Activated CD4-positive, CD25-positive, alpha-beta regulatory T cell treated with anti-CD3 and anti-CD28 coated beads, Interleukin-2, amount 50 U/mL, for 16 hours (primary cell): ENCODE measurements at places on chromosomes 16 and 17.

- no peak for DNase-seq
Measured at GRCh38 chr17:57439651-57440050, 183.3 kb downstream of the MSI2 start.

DNA sequence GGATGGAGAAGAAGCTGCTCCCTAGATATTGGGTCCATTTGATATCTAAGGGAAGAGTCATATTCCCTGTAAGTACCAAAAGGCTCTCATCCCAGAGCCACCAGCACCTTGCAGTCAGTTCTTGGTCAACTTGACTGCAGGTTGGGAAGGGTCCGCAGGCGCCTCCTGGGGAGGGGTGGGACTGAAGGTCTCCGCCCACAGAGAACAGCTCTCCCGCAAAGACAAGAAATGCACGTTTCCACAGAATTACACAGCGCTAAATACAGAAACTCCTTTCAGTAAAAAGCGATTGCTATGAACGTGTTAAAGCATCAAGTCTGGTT, 864 bp upstream of the CTCF start:
- DNase-seq = no peak

GRCh38 chr17:802901-803881, 21.0 kb downstream of the MRM3 start:
- no peak for DNase-seq

DNA sequence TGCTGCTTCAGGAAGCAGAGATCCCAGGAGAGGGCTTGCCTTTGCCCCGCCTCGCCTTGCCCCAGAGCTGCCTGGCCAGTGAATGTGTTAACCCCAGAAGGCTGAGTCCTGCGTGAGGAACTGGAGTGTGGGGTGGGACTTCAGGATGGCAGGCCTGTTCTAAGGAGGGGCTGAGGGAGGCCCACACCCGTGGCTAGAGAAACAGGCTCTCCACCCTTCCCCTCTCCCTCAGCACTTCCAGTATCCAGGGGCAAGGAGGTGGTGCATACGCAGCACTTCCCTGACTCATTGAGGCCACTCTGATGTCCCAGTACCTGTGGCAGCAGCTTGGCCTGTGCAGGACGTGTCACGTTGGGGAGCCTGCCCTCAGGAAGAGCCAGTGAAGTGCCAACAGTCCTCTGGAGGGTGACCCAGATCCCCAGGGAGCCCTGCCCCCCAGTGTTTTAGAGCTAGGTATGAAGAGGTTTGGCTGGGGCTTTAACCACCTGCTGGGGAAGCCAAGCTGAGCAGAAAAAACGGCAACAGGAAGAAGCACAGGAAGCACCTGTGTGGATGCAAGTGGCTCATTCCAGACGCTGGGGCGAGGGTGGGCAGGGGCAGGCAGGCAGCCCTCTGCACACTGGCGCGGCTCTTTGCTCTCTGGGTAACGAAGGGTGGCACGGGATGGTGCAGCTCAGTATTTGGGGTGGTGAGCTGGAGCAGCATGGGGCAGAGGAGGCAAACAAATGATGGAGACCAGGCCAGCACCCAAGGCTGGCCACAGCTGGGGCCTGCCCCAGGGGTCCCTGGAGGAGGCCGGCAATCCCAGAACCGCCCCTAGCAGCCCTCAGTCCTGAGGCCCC, 14.7 kb upstream of the CTCF start:
- no peak for DNase-seq

GRCh38 chr16:29148867-29149272, 164.0 kb downstream of the LAT start:
- DNase-seq = peak; percentile 55
